ENCODE measurements at places on chromosomes 11 and 22.

GRCh38 chr22:46763051-46763705, 728 bp downstream of the TBC1D22A start:
- DNase-seq, result no peak

- DNase-seq, result no peak
These were observed 161.8 kb upstream of the B3GAT1 start for GRCh38 chr11:134573857-134574256.

GRCh38 chr11:1481483-1481825, 5.1 kb downstream of the MOB2 start:
- DNase-seq, result no peak

DNA sequence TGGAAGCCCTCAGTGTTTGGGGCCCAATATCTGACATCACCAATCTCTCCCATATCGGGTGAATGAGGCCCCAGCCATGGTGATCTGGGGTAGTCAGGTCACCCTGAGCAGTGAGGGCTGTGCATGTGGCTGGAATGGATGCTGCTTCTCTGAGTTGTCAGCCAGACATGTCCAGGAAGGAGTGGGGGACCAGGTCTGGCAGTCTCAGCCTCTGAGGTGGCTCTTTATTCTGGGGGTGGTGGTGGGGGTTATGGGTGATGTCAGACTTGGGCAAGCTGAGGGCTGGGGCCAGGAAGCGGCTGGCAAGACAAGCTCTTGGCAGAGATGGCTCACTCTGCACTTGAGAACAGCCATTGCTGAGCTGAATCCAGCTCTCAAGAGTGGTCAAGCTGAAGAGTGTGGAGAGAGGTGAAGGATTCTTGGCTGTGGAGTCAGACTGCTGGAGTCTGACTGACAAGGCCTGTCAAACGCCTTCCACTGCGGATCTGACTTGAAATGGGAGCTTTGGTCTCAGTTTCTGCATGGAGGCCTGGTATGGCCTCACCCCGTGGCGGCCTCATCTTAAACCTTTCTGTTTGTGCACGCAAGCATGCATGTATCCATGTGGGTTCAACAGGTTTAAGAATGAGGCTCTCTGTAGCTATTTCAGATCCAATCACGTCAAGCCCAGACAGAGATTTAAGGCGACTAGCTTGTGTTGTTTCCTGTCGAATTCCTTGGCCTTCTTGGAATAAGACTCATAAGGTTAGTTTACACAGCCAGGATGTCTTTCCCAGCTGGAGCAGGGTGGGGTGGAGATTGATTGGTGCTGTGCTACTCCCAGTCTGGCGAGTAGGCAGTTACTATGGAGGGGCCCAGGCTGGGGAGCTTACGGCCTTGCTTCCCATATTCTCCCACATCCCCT, 83.9 kb upstream of the TIMP3 start:
- no peak for DNase-seq

DNA sequence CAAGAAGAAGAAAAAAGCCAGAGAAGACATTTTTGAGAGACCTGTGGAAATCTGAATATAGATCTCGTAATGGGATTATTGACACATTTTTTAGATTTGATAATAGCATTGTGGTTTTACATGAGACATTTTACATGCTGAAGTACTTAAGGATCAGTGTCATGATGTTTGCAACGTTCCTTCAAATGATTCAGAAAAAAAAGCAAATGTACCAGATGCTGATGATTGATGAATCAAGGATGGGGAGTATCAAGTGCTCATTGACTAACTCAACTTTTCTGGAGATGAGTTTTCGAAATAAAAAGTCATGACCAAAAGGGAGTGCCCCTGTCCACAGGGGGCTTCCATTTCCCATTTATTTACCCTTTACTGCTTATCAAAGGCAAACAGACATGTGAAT, 207.0 kb upstream of the SORL1-AS1 start:
- DNase-seq, result no peak

GRCh38 chr11:12164061-12165014, 53.9 kb downstream of the MICAL2 start:
- no peak for DNase-seq

DNA sequence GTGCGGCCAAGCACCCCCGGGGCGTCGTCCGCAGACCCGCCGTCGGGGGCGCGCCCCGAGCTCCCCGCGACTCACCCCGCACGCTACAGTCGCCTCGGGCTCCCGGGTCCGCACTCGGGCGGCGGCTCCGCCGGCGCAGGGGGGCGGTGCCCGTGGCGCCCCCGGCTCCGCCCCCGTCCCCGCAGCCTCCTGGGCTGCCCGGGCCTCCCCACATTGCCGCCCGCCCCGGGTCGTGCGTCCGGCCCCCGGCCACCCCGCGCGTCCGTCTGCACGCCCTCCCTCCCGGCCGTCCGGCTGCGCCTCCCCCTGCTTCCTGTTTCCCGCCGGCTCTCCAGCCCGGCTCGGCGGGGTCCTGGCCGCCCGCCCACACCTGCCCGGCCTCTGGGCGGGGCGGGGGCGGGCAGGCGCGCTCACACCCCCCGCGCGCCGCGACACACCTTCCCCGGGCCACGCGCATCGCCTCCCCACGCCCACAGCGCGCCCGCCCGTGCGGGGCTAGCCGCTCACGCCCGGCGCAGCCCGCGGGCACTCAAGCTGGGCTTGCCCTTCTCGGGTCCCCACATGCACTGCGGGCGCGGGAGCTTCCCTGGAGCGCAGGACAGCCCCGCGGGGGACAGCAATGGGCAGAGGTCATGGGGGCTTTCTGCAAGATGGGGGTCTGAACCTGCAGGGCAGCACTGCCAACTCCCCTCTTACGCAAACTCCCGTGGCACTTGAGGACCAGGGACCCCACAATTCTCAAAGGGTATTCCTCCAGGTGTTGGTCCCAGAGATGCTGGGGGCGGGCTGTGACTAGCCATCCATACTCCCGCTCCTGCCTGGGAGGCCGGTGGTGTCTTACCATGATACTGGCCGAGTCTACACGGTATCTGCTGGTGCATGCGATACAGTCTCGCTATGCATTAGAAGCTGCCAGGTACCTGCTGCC, at the start of gene CARD10:
CARD10 (minus strand) TSS at position 148 of the 928 bp plus-strand sequence. CDS start 215 bp downstream, outside the sequence.
- DNase-seq, result no peak

- no peak for DNase-seq
These were observed 98.7 kb upstream of the CRYBB3 start for GRCh38 chr22:25100948-25101347.

DNA sequence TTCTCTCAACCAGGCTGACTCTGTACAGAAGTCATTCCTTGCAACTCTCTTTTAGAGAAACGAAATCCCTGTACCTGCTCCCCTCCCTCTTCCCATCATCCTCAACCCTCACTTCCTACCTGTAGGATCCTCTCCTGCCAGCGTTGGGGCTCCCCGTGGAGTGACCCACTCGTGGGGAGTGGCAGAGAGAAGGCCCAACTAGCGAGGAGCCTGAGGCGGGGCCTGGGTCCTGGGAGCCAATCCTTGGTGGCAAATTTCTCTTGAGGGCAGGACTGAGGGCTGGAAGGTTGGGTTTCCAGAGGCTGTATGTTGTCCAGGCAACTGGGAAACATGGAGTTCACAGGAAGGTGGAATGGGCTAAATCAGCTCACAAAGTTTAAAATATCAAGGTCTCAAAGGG, 10.4 kb downstream of the NHERF4 start:
- no peak for DNase-seq

DNA sequence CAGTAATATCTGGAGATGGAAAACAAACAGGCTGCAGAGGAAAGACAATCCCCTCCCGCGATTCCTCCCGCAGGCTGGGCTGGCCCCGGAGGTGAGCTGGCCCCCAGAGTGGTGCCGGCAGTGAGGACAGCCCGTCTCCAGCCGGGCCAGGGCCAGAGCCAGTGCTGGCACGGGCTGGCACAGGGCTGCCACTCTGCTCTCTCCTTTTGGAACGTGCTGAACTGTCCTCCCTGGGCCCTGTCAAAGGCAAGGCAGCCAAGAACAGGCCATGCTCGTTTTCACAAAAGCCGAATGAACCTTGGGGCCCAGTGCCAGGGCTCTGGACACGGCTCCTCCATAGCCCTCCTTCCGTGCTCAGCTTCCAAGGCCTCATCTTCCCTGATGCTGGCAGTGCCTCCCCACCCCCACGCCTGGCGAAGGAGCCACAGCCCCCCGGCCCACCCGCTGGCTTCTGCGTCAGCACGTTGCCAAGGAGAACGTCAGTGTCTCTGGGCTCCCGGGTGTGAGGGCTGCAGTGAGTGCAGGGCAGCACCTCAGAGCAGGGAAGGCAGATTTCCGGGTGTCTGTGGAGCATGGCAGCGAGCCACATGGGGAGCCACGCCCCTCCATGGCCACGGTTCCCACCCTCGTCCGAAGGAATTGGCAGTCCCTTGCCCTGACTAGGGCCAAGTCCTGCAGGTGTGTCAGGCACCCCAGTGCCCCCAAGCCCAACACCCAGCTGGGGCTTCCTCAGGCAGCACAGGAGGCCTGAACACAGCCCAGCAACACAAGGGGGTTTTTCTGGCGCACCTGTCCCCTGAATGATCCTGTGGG, 28.6 kb downstream of the GNAZ start:
- no peak for DNase-seq

DNA sequence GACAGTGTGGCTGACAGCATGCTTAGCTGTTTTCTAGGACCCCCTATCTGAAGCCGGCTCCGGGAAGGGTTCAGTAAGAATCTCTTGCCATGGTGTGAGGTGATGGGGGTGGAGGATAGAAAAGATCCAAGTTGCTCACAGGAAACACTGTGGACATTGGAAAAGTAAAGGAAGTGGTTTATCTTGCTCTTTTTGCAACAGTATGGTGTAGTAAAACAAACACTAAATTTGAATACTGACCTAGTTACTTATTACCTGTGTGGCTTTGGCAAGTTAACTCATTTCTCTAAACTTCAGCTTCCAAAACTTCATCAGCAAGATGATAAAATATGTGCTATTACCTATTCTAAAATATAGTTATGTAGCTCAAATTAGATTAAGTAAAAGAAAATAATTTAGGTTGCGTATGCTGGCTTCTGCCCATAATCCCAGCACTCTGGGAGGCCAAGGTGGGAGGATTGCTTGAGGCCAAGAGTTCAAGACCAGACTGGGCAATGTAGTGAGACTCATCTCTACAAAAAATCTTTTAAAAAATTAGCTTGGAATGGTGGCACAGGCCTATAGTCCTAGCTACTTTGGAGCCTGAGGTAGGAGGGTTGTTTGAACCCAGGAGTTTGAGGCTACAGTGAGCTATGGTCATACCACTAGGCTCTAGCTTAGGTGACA, 51.6 kb upstream of the APOA1 start:
- DNase-seq, result no peak

- DNase-seq, result no peak
These were observed 79.7 kb upstream of the WNT7B start for GRCh38 chr22:46056546-46057245.

All from activated CD4-positive, CD25-positive, alpha-beta regulatory T cell treated with anti-CD3 and anti-CD28 coated beads, Interleukin-2, amount 50 U/mL, for 72 hours (primary cell).